ENCODE measurements at places on chromosomes 11 and 22. TPM values are rescaled to one million over a fixed set of nuclear protein-coding genes. Genes with fewer than 3 reads are reported as not detected.
A peak's percentile ranks its signal among the peaks of the same experiment; 100 is the strongest.

GRCh38 chr11:131668500-131669400 lies 298.3 kb downstream of the NTM start:
- DNase-seq: peak; percentile 20

DNA sequence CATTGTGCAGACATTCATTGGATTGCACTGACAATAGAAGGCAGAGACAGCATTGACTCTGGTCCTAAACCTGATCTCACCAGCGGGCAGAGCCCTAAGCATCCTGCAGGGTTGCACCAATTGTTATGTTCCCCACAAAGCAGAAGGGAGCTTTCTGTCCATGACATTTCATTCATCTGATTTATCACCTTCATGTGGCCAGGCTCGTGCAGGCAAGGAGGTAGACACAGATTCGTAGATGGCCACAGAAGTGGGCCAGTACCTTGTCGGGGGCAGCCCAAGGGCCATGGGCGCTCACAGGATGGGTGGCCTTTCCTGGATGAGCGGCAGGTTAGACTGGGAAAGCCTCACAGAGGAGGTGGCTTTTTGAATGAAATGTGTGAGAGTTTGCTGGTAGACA lies 2.9 kb downstream of the TSKU start:
- no peak for DNase-seq

DNA sequence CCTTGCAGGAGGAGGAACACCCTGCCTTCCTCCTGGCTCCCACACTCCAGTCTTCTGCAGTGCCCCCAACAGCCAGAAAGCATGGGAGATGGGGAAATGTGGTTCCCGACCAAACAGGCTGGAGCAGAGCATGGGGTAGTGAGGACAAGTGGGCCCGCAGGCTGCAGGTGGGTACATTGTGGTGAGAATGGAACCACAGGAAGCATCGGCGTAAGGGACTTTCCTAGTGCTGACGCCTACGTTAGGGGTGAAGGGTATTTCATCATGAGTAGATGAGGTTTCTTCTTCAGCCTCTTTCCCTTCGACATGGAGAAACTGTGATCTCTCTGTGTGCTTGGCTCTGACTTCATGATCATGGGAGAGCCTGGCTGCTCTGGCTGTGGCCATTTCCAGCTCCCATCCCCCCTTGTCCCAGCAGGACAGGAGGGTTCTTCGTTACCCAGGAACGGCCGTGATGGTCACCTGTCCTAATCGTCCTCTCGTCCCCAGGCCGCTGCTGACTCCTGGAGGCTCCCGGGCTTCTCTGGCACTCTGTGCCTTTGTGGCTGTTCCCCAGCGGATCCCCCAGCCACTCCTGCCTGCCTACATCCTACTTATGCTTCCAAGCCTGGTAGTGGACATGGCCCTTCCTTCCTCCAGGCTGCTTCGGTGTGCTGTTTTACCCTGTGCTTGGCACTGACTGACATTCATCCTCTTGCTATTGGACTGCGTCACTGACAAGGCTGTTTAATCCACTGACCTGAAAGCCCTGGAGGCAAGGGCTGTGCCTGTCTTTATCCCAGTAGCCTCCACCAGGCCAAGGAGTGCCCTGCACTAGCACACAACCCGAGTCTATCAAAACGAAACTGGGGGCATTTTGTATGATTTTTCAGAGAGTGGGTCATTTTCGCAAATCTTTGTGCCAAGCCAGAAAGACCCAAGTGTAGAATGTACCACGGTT lies 65.2 kb upstream of the CECR2 start:
- no peak for DNase-seq

Gene CCDC188
- polyA plus RNA-seq: 0.29 TPM

Gene APOA1
- 0.06 TPM for polyA plus RNA-seq
